Calu3 (cell line): ENCODE measurements at places on chromosomes 12 and 14.

- peak; percentile 10 for DNase-seq
These were observed 123.5 kb downstream of the CAPZA3 start for GRCh38 chr12:18861287-18861858.

DNA sequence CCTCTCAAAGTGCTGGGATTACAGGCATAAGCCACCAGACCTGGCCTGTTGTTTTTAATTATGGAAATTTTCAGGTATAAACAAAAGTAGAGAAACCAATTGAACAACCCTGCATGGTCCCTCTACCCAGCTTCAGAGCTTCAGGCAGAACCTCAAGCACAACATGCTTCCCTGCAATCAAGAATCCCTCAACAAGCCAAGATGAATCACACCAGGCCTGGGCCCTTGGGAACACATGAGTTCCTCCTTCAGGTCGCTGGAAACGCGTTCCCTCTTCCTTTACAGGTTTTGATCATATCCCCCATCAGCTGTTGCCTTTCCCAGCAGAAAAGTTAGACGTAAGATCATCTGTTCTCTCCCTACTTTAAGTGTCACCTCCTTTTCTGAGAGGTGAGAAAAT is 20.5 kb upstream of the CORO1C start:
- DNase-seq = no peak

DNA sequence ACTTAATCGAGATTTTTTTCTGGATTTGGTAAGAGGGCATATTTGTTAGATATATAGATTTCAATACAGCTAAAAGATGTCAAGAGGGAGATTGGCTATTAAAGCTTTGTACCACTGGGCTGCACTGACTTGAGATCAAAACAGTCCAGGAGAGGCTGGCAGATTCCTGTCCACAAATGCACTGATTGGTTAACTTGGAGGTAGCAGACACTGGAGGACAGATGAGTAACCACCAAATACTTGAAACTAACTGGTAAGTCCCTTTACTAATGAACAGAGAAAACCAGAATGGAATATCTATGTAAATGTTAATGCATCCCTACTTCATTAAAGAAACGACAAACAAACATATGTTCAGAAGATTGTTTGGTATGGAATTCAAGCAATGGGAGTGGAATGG is 416.6 kb downstream of the LRIG3 start:
- no peak for DNase-seq

DNA sequence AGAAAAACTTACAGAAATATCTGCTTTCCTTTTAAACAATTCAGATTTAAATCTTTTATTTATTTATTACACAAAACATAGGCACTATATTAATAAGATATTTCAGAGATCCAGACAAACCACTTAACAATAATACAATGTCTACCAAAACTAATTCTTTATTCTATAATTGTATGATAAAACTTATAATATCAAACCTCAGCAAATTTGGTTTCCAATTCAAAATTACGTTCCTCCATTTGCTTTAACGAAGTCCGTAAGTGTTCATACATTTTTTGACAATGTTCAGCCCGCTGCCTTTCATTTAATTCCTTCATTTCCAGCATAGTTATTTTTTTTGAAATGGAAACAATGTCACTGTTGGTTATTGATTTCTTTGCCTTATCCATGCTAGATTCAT is 48.3 kb downstream of the CEP290 start:
- no peak for DNase-seq
